Gastrocnemius medialis (tissue), 4 donors: ENCODE measurements at places on chromosomes 7 and 10. TPM values are rescaled to one million over a fixed set of nuclear protein-coding genes. Genes with fewer than 3 reads are reported as not detected.
A peak's percentile ranks its signal among the peaks of the same experiment; 100 is the strongest.

Gene ADIRF
- 20.4 TPM for total RNA-seq

- H3K36me3 ChIP-seq, result peaks cover 25% of the 10 kb centered on the region
- peaks cover 6% of the 10 kb centered on the region for H3K4me1 ChIP-seq
- peak overlapping the region; percentile 62 for H3K27ac ChIP-seq
- H3K4me3 ChIP-seq, result no peak overlapping the region
Observed at GRCh38 chr7:768881-769504, 41.9 kb upstream of the PRKAR1B start.

- H3K36me3 ChIP-seq, result no peaks in the 10 kb centered on the region
- no peak for DNase-seq
- H3K4me1 ChIP-seq, result peaks cover under 1% of the 10 kb centered on the region
- H3K4me3 ChIP-seq, result no peak overlapping the region
- peaks cover 9% of the 10 kb centered on the region for H3K27me3 ChIP-seq
Observed at GRCh38 chr7:49767719-49768118, 5.7 kb upstream of the VWC2 start.

- no peaks in the 10 kb centered on the region for H3K4me1 ChIP-seq
- no peak overlapping the region for H3K27ac ChIP-seq
- H3K4me3 ChIP-seq, result no peak overlapping the region
- DNase-seq, result peak; percentile 51
- no peaks in the 10 kb centered on the region for H3K27me3 ChIP-seq
Observed at GRCh38 chr7:98826811-98827231, 43.0 kb downstream of the TMEM130 start.

Gene SPDYE6
- total RNA-seq, result not detected

DNA sequence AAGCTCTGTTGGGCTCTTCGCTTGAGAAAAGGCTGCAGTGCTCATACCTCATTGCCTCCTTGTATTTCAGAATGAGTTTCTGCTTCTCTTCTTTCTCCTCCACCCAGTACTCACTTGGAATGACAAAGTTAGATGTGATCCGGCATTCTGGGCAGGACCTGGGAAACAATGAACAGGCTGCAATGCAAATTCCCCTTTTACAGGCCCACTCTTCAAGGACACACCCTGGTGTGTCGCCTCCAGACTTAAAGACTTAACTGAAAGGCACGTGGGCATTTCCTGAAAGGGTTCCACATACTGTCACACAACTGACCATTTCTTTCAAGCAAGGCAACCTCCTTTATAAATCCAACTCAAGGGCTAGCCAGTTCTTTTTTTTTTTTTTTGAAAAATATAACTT is 23.6 kb downstream of the MKRN1 start:
- H3K27ac ChIP-seq, result no peak overlapping the region
- H3K4me3 ChIP-seq, result no peak overlapping the region
- H3K36me3 ChIP-seq, result peaks cover 79% of the 10 kb centered on the region
- no peak for DNase-seq
- no peaks in the 10 kb centered on the region for H3K27me3 ChIP-seq

Gene SLC18A3
- total RNA-seq, result not detected

DNA sequence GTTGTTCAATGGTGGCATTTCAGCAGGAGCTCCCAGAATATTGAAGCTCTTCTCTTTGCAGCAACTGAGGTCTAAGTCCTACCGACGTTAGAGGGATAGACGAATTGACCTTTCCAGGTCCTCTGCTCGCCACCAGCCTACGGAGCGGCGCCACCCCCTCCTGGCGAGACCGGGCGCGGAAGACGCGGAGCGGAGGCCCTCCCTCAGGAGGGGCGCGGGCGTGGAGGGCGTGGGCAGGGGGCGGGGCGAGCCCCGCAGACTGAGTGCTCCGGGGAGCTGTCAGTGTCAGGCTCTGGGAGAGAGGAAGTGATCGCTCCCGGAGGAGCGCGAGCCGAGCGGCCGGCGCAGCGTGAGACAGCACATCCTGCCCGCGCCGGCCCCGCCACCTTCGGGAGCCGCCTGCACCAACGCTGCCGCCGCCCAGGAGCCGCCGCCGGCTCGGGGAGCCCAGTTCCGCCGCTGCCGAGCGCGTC is at the start of gene DYNC1I1:
Gene DYNC1I1 (plus strand): TSS at position 257 of the 473 bp plus-strand sequence. CDS start 32,176 bp downstream, outside the sequence.
- H3K36me3 ChIP-seq, result no peaks in the 10 kb centered on the region
- H3K4me1 ChIP-seq, result peaks cover 4% of the 10 kb centered on the region
- H3K27me3 ChIP-seq, result no peaks in the 10 kb centered on the region

GRCh38 chr10:127983344-127984100 is 76.6 kb downstream of the PTPRE start:
- H3K4me1 ChIP-seq, result peaks cover 7% of the 10 kb centered on the region
- H3K36me3 ChIP-seq, result no peaks in the 10 kb centered on the region
- no peaks in the 10 kb centered on the region for H3K27me3 ChIP-seq
- H3K4me3 ChIP-seq, result no peak overlapping the region

DNA sequence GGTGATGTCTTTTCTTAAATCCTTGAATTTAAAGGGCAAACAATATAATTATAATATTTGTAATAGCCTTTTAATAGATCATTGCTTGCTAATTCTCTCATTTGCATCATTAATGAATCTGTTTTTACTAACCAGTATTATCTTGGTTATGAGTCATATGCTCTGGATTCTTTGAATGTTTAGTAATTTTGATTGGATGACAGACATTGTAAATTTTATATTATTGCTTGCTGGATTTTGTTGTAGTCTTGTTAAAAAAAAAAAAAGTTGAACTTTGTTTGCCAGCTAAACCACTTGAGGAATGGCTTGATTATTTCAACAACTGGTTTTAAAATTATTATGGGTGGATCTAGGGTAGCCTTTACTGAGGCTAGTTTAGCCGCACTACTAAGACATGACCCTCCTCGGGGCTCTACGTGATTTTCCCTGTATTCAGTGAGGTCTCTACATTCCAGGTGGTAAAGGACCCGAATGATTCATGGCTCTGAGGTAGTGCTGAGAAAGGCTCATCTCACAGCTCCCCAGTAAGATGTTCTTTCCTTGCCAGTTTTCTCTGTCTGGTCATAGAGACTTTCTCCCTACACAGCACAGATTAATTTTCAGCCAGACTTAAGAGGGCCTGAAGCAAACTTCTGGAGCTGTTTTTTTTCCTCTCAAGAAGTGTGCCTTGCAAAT is 8.5 kb downstream of the C10orf90 start:
- no peaks in the 10 kb centered on the region for H3K4me1 ChIP-seq
- no peak overlapping the region for H3K27ac ChIP-seq
- no peak for DNase-seq
- H3K4me3 ChIP-seq, result no peak overlapping the region
- H3K27me3 ChIP-seq, result no peaks in the 10 kb centered on the region

- H3K36me3 ChIP-seq, result no peaks in the 10 kb centered on the region
- H3K4me3 ChIP-seq, result no peak overlapping the region
- peaks cover 10% of the 10 kb centered on the region for H3K4me1 ChIP-seq
- no peak for DNase-seq
- H3K27ac ChIP-seq, result no peak overlapping the region
Observed at GRCh38 chr10:131944412-131944811, 37.3 kb downstream of the BNIP3 start.

GRCh38 chr7:18132811-18133210 is 105.2 kb upstream of the PRPS1L1 start:
- H3K27me3 ChIP-seq, result no peaks in the 10 kb centered on the region
- no peak overlapping the region for H3K4me3 ChIP-seq
- no peaks in the 10 kb centered on the region for H3K4me1 ChIP-seq
- no peak for DNase-seq
- H3K36me3 ChIP-seq, result no peaks in the 10 kb centered on the region

DNA sequence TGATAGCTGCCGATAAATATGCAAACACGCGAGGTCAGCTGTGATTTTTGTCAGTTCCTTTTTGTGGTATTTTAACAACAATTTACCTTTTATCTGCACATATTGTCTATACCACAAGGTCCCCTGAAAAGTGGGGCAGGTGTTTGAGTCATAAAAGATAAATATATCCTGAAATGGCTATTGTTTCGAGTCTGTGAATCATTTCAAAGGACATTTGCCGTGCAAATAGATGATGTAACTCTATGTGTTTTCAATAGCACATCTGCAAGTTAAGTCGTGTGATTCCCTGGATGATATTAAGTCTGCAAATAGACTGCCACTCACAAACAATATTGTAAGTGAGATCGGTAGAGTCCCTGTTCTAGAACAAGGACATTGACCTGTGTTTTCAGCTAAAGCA is 193.0 kb upstream of the PITRM1 start:
- H3K27me3 ChIP-seq, result no peaks in the 10 kb centered on the region
- no peak overlapping the region for H3K4me3 ChIP-seq
- no peaks in the 10 kb centered on the region for H3K36me3 ChIP-seq
- no peaks in the 10 kb centered on the region for H3K4me1 ChIP-seq

DNA sequence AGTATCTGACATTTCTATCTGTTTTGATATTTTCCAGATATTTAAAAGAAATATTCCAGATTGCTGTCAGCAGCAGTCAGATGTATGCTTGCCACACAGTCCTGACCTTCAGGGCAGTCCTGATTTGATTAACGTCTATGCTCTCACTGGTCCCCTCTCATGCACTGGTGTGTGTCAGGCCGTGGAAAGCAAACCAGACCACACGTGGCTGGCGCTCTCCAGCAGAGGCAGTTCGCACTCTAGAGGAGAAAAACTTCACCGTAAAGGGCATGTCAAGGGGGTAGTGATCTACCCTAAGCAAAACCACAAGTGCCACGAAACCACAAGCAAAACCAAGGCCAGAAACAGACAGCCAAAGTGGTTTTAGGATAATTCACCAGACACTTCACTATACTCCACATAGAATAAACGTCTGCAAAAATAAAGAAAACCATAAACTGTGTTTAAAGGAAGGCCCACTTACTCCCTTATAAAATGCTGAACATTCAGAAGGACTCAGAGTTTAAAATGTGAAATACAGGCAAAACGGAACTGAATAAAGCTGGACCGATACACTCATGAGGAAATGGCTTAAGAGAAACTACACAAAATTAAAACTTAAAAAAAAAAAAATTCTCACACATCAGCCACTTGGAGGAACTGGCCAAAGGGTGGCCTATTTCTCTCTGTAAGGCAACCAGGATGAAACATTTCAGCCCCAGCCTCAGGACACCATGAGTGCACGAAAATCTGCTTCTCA is 26.4 kb downstream of the PARP12 start:
- no peak for DNase-seq
- H3K27me3 ChIP-seq, result no peaks in the 10 kb centered on the region
- H3K4me1 ChIP-seq, result no peaks in the 10 kb centered on the region
- no peak overlapping the region for H3K27ac ChIP-seq

Gene BRAT1
- total RNA-seq, result 15.3 TPM

DNA sequence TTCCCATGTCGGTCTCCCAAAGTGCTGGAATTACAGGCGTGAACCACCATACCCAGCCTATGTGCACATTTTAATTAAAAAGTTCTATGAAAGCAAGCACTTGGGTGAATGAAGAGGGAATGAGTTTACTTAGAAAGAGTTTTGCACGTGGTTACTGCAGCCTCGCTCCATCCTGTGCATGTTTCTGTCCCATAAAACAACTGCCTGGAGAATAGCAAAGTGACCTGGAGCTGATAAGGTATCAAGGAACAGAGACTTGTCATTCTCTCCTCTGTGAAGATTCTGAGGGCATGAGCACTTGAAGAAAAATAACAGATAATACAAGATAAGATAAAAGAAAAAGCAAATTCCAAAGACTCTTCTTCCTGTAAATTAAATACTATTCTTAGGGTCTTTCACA is 112.2 kb upstream of the JCAD start:
- H3K4me3 ChIP-seq, result no peak overlapping the region
- DNase-seq, result no peak
- no peak overlapping the region for H3K27ac ChIP-seq
- H3K27me3 ChIP-seq, result peaks cover 3% of the 10 kb centered on the region
- no peaks in the 10 kb centered on the region for H3K4me1 ChIP-seq

DNA sequence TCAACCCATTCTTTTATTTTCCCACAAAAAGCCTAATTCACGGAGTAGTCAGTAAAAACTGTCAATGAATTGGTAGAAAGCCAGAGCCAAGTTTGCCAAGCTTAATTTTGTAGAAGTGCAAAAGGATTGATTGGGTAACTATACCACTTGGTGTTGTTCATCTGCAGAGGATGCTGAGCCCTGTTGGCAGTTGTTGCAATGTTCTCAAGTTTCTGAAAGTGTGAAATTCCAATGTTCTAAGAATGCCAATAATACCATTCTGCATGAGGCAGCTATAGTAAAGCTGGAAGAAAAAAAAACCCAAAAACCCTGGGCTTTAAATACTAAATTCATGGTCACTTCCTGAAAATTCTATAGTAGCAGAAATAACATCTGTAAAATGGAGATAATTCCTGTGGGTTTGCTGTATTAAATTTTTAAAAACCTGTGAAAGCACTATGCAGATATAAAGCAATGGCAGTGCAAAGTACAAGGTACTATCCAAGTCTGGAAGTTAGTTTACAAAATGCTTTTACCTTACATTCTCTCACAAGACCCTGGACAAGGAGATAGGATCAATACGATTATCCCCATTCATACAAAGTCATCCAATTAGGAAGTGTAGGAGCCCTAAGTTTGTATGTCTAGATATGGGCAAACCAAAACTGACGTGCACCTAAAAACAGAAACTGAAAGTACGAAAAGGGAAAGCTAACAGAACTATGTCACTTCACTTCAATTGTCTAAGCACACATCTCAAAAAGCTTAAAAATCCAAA is 6.0 kb upstream of the PON1 start:
- no peaks in the 10 kb centered on the region for H3K27me3 ChIP-seq
- H3K4me3 ChIP-seq, result peak overlapping the region; percentile 26
- DNase-seq, result no peak
- H3K27ac ChIP-seq, result no peak overlapping the region
- no peaks in the 10 kb centered on the region for H3K36me3 ChIP-seq

DNA sequence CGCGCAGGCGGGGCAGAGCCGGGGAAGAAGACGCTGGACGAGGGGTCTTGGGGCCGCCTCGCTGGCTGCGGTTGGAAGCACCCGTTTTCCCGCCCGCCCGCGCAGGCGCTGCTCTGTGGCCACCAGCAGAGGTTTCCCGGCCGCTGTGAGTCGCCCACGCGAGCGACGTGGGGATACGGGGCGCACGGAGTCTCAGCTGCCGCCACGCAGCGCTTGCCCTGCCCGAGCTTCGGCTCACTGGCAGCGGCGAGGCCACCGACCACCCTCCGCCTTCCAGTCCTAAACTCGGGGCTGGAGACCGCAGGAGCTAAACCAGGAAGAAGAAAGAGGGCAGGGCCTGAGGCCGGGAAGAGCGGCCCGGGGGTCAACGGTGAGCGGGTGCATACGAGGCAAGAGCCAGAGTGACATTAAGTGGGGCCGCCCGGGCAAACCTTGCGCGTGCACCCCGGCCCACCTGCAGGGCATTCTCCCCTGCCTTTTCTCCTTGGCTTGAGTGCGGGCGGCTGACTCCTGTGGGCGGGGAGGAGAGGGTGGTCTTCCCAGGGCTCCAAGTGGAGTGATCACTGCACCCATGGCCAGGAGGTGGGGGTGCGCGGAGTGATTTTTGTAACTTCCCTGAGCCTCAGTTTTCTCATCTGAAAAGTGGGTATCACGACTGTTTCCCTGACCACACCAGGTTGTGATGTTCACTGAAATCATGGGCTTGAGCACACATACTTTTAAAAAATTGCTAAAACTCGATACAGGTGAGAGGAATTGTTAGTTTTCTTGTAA is 7.1 kb upstream of the EMX2 start:
- H3K4me1 ChIP-seq, result peaks cover 20% of the 10 kb centered on the region
- H3K36me3 ChIP-seq, result no peaks in the 10 kb centered on the region
- DNase-seq, result no peak
- H3K27me3 ChIP-seq, result peaks cover 85% of the 10 kb centered on the region
- peak overlapping the region; percentile 37 for H3K4me3 ChIP-seq
- no peak overlapping the region for H3K27ac ChIP-seq
